ENCODE measurements at places on chromosomes 1 and 21.

GRCh38 chr1:209564849-209565248, 18.7 kb upstream of the CAMK1G start:
- H3K27me3 ChIP-seq, result peaks cover 21% of the 10 kb centered on the region
- H3K4me3 ChIP-seq, result no peak overlapping the region
- no peak for DNase-seq
- H3K4me1 ChIP-seq, result peaks cover 17% of the 10 kb centered on the region
- H3K27ac ChIP-seq, result no peak overlapping the region
- no peaks in the 10 kb centered on the region for H3K36me3 ChIP-seq

- no peak overlapping the region for H3K4me3 ChIP-seq
- H3K27ac ChIP-seq, result no peak overlapping the region
- peaks cover 11% of the 10 kb centered on the region for H3K4me1 ChIP-seq
- H3K36me3 ChIP-seq, result no peaks in the 10 kb centered on the region
These were observed 576.0 kb downstream of the LMO4 start for GRCh38 chr1:87904651-87905050.

DNA sequence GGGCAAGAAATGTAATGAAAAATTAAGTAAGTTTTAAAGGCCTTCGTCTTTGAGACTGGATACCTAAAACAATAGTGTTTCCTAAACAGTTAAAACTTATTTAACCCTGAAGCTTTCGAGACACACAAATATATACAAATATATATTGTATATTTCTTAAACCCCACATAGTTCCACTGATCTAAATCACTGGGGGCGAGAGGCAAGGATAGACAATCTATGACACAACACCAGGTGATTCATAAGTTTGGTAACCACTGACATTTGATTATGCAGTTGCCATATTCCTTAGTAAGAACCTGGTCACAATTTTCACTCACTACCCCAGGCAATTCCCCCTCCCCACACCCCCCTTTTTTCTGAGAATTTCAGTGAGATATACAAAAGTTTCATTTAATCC, 55.3 kb upstream of the BOLA1 start:
- peaks cover 48% of the 10 kb centered on the region for H3K4me1 ChIP-seq
- H3K27ac ChIP-seq, result no peak overlapping the region
- peak overlapping the region; percentile 96 for H3K4me3 ChIP-seq
- H3K36me3 ChIP-seq, result no peaks in the 10 kb centered on the region
- no peaks in the 10 kb centered on the region for H3K27me3 ChIP-seq

DNA sequence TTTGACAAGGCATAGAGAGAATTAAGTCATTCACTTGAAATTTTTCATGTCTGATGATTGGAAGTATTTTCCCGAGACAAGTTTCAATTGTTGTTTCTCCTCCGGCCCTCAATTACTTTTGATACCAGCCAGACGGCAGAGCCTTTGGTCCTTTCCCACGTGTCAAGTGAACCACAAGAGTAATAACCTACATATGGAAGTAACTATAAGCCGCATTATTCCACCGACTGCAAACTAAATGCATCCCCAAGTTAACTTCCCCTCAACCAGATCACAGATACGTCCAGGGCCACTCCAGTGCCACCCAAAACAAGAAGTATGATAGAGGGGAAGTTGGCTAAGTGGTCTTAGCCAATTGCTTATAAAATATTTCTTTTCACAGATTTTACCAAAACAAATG, 20.2 kb downstream of the COLGALT2 start:
- no peak for DNase-seq
- no peak overlapping the region for H3K4me3 ChIP-seq
- H3K27ac ChIP-seq, result no peak overlapping the region
- H3K27me3 ChIP-seq, result no peaks in the 10 kb centered on the region
- H3K36me3 ChIP-seq, result peaks cover 5% of the 10 kb centered on the region

- H3K4me3 ChIP-seq, result no peak overlapping the region
- no peak overlapping the region for H3K27ac ChIP-seq
- peaks cover 32% of the 10 kb centered on the region for H3K4me1 ChIP-seq
- H3K27me3 ChIP-seq, result no peaks in the 10 kb centered on the region
- DNase-seq, result peak; percentile 58
- no peaks in the 10 kb centered on the region for H3K36me3 ChIP-seq
These were observed 76.1 kb downstream of the CACHD1 start for GRCh38 chr1:64546013-64546412.

DNA sequence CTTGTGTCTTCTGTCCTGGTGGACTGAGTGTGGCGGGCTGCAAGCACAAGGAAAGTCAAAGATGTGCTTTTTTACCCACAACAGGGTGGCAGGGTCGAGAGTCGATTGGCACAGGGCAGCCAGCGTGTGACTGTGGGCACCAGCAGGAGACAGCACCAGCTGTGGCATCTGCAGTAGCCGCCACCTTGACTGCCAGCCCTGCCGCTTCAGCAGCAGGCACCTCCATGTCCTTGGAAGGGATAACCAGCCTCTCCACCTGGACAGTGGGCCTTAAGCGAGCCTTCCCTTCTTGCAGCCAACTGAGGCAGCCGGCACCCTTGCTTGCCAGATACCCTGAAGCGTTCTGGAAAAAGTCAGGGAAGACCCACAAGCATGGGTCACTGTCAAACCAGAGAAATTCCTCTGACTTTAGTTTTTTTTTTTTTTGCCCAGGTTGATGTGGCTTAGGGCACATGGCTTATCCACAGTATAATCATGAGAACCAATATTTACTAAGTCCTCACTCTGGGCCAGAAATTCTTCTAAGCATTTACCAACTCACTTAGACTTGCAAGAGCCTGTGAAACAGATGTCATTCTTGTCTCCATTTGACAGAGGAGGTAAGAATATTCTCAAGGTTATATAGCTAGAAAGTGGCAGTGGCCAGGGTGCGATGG, 30.1 kb upstream of the PTGFRN start:
- no peak for DNase-seq
- H3K4me3 ChIP-seq, result no peak overlapping the region
- H3K36me3 ChIP-seq, result no peaks in the 10 kb centered on the region
- peak overlapping the region; percentile 85 for H3K27ac ChIP-seq
- peaks cover 30% of the 10 kb centered on the region for H3K4me1 ChIP-seq
- H3K27me3 ChIP-seq, result no peaks in the 10 kb centered on the region

- no peaks in the 10 kb centered on the region for H3K27me3 ChIP-seq
- DNase-seq, result no peak
- no peaks in the 10 kb centered on the region for H3K4me1 ChIP-seq
- H3K4me3 ChIP-seq, result no peak overlapping the region
These were observed 152.2 kb upstream of the SGIP1 start for GRCh38 chr1:66381621-66382275.

DNA sequence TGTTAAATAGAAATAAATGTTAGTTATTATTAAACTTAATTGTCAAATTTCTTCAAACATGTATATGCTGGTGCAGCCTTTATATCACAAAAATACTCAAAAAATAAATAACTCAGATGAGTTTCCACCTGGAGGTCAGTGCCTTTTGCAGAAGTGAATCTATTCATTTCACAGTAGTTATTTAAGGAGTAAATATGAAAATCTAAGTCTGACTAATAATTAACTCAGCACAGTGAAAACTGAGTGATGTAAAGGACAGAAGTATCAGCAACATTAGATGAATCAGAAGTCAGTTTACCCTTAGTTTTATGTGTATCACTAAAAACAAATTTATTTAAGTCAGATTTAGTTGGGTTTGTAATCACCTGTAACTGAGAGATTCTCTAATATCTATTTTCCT, 2135.4 kb downstream of the MRPL39 start:
- no peak overlapping the region for H3K27ac ChIP-seq
- no peaks in the 10 kb centered on the region for H3K27me3 ChIP-seq
- no peaks in the 10 kb centered on the region for H3K36me3 ChIP-seq

- H3K27ac ChIP-seq, result no peak overlapping the region
- no peaks in the 10 kb centered on the region for H3K36me3 ChIP-seq
- H3K4me3 ChIP-seq, result no peak overlapping the region
- DNase-seq, result no peak
- H3K4me1 ChIP-seq, result peaks cover 29% of the 10 kb centered on the region
These were observed 151.6 kb downstream of the TOMM20 start for GRCh38 chr1:234976861-234977680.

DNA sequence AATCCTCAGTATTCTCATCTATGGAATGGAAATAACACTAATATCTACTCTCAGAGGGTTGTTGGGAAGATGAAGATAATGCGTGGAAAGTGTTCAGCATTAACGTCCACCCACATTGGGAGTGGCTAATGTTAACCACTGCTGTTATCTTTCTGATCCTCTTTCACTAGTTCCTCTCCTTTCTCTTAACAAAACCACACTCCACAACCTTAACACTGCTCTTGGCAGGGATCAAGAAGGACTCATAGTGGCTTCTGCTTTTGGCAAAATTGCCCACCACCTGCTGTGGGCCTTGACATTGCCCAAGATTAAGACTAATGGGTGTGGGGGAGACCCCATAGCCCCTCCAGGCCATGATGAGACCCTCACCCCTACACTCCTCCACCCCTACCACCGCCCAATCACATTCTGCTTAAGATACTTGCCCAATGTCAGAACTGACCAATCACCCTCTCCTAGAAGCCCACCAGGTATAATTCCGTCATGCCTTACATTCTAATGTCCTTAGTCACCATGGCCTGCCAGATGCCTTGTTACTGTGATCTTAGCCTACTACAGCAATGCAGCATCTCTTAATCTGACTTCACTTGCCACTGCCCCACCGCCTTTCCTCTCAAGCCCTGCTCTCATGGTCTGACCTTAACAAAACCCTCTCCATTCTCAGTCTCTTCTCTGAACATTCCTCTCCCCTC, 27.1 kb downstream of the DHCR24 start:
- H3K27ac ChIP-seq, result no peak overlapping the region
- H3K27me3 ChIP-seq, result no peaks in the 10 kb centered on the region
- no peaks in the 10 kb centered on the region for H3K4me1 ChIP-seq
- no peak overlapping the region for H3K4me3 ChIP-seq
- peaks cover 2% of the 10 kb centered on the region for H3K36me3 ChIP-seq

- H3K27me3 ChIP-seq, result no peaks in the 10 kb centered on the region
- H3K36me3 ChIP-seq, result peaks cover 6% of the 10 kb centered on the region
- peak overlapping the region; percentile 91 for H3K27ac ChIP-seq
- H3K4me3 ChIP-seq, result peak overlapping the region; percentile 75
- peak; percentile 81 for DNase-seq
- peaks cover 27% of the 10 kb centered on the region for H3K4me1 ChIP-seq
These were observed 453 bp downstream of the DRAM2 start for GRCh38 chr1:111139324-111139955.

GRCh38 chr1:209732725-209733124, 23.1 kb upstream of the TRAF3IP3 start:
- no peak for DNase-seq
- H3K4me1 ChIP-seq, result no peaks in the 10 kb centered on the region
- H3K27me3 ChIP-seq, result peaks cover 18% of the 10 kb centered on the region
- no peak overlapping the region for H3K4me3 ChIP-seq
- no peak overlapping the region for H3K27ac ChIP-seq
- no peaks in the 10 kb centered on the region for H3K36me3 ChIP-seq

DNA sequence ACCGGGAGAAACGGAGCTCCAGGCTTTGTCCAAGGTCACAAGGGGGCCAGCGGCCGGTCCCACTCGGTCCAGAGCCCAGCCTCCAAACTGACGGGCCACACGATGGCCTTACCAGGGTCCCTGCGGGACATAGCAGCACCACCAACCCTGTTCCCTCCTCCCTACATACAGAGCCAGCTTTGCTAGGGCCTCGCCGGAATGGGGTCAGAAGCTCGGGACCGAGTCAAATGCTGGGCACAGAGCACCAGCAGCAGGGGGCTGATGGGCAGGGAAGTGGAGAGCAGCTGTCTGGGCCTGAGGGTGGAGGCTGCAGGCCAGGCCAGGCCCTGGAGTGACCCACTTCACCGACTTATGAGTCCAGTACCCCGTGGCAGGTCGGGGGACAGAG, 14.9 kb upstream of the TTC39A start:
- H3K27me3 ChIP-seq, result peaks cover 41% of the 10 kb centered on the region
- DNase-seq, result no peak
- peak overlapping the region; percentile 46 for H3K4me3 ChIP-seq
- H3K36me3 ChIP-seq, result no peaks in the 10 kb centered on the region

- H3K36me3 ChIP-seq, result no peaks in the 10 kb centered on the region
- DNase-seq, result no peak
- no peak overlapping the region for H3K27ac ChIP-seq
These were observed 50.1 kb downstream of the NENF start for GRCh38 chr1:212482637-212483441.

DNA sequence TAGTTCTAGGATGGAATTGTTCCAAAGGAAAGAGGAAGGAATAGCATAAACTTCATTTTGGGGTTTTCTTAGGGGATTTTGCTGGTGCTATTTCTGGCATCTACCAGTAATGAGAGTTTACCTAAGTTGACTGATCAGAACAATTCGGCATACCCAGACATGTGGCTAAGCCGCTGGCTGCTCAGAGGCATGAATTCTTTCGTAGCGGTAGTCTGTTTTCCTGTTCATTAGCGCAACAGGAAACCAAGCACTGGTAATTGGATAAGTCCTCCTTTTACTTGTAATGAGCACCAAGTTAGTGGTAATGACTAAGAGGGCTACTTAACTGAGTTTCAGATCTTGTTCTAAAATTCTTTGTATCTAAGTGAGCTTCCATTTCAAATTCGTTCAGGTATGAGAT, 38.6 kb downstream of the C21orf91 start:
- DNase-seq, result peak; percentile 13
- H3K4me1 ChIP-seq, result peaks cover 6% of the 10 kb centered on the region
- H3K4me3 ChIP-seq, result no peak overlapping the region
- H3K27ac ChIP-seq, result no peak overlapping the region
- peaks cover 7% of the 10 kb centered on the region for H3K36me3 ChIP-seq

DNA sequence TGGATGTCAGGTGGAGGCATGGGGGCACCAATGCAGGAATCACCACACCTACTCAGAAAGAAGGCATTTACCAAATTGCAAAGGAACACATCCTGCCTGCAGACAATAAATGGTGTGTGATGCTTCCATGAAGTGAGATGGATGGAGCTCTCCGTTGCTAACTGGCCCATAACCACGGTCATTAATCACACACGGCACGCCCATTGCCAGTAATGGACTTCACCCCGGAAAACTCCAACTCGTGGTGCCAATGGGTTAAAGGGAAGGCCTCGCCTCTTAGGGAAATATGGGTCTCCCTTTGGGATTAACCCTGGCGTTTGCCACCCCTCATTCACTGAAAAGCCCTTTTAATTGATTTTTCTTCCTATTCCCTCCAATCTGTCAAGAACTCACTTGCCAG, 443.1 kb upstream of the DAB1 start:
- H3K27ac ChIP-seq, result no peak overlapping the region
- H3K4me1 ChIP-seq, result no peaks in the 10 kb centered on the region
- no peak overlapping the region for H3K4me3 ChIP-seq
- H3K27me3 ChIP-seq, result no peaks in the 10 kb centered on the region

DNA sequence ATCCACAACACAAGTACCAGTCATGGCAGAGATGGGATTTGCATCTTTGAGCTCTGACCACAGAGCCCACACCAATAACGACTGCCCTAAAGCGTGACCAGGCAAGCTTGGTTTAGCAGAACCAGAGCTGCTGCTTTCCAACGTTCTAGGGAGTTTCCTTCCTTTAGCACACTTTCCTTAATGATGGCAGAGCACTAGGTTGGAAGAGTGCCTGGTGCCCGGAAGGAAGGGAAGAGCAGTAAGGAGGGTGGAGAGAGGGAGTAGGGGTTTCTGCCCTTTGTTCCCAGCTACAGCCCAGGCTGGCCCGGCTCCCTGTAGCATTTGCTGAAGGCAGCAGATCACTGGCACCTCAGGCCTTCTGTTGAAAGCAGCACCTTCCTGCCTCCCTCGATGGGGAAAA, 6.1 kb upstream of the EVA1C start:
- no peaks in the 10 kb centered on the region for H3K36me3 ChIP-seq
- H3K27me3 ChIP-seq, result peaks cover 35% of the 10 kb centered on the region
- H3K4me1 ChIP-seq, result no peaks in the 10 kb centered on the region
- no peak overlapping the region for H3K27ac ChIP-seq

- peak; percentile 83 for DNase-seq
- peak overlapping the region; percentile 70 for H3K4me3 ChIP-seq
- H3K27ac ChIP-seq, result peak overlapping the region; percentile 97
- no peaks in the 10 kb centered on the region for H3K27me3 ChIP-seq
These were observed 79.1 kb downstream of the NDUFS5 start for GRCh38 chr1:39105061-39105840.

- DNase-seq, result no peak
- H3K4me1 ChIP-seq, result peaks cover 13% of the 10 kb centered on the region
- no peak overlapping the region for H3K27ac ChIP-seq
- H3K36me3 ChIP-seq, result no peaks in the 10 kb centered on the region
These were observed 47.2 kb downstream of the MORN1 start for GRCh38 chr1:2344121-2344681.
